ENCODE measurements at places on chromosomes 12 and 14. TPM values are rescaled to one million over a fixed set of nuclear protein-coding genes. Genes with fewer than 3 reads are reported as not detected.

DNA sequence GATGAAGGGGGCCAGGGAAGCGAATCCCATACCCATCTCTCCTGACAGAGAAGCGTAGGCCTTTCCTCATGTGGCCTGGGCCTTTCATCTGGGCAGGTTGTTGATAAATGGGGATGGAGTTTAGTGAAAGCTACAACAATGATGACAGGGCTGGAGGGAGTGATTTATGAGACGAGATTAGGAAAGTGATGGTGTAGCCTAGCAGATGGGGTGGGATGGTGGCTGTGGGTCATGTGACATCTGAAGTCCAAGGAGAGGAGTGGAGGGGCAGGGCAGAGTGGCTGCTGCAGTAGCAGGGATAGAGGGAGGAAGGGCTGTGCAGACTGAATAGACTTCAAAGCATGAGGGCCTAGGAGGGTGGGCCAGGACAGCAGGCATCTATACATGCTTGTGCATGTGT, 85.5 kb downstream of the ADCK1 start:
- no peak for DNase-seq

DNA sequence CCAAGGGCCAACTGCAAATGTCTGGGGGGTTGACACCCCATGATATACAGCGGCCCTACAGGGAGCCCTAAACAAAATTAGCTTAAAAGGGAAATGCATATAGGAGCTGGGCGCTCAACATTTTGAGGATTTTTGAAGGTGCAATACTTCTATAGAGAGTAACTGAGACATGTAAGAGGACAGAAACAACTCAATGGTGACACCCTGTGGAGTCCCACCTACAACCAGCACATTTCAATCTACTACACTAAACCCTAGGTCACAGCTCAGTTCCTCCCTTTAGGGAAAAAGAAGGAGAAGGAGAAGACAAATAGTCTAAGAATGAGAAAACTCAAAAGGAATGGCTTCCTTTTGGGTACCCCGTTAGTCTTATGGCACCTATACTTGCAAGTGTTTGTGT, 1010.5 kb upstream of the NOVA1 start:
- DNase-seq = no peak

- DNase-seq = no peak
Measured at GRCh38 chr12:103250487-103250886, 245.3 kb downstream of the C12orf42 start.

DNA sequence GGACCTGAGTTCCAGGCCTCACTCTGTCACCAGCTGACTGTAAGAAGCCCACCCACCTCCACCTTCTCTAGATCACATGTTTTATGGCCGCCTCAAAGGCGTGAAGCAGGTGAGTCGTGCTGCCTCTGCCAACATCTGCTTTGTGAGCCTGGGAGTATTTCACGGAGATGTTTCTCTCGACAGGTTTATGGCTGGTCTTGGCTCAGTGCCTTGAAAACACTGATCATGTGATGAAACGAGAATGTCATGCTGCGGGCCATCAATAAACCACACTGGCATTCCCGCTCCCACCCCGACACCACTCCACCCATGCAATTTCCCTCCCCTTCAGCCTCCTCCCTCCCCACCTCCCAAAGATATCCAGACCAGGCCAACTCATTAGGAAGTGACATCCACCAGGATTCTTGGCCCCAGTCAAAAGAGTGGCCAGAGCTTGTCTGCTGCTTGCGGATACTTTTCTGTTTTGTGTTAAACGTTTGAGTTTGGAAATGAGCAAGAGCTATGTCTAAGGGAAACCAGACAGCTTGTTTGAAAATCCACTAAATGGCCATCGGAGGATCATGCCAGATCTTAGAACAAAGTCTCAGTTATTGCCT, 53.8 kb upstream of the NTF3 start:
- no peak for DNase-seq

- DNase-seq = no peak
Measured at GRCh38 chr12:11729008-11729407, 79.5 kb downstream of the ETV6 start.

DNA sequence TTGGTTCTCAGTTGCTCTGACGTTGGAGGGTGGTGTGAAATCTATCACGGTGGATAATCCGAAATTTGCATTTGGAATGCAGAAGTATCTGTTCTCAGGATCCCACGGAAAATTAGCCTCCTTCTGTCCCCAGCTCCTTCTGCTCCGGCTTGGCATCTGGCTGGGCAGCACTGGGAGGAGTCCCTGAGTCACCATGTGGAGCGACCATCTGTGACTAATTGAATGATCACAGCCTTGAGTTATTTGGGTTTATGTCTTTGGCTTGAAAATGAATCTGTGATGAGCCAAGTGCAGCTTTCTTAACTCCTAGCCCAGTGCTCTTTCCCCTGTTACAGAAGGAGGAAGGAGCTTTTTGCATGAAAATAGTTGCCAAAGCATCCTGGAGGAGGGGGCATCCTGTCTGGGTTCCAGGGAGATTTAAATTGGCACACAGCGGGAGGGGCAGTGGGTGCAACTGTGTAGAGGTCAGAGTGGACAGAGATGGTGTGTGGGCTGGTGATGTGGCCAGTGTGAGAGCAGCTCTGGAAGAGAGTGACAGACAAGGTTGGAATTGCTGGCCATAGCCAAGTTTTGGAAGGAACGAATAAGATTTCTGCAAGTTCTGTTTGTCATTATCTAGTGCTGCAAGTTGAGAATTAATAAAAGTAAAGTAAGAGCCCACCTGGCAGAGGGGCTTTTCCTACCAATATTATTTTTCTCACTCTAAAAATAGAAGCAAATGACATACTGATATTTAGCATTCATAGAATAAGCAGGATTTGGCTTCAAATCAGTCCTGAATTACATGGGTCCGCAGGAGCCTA, 74.4 kb downstream of the SLC24A4 start:
- no peak for DNase-seq

- DNase-seq = no peak
Measured at GRCh38 chr12:82833481-82833880, 146.8 kb downstream of the TMTC2 start.

GRCh38 chr14:71078500-71078899, 171.2 kb downstream of the PCNX1 start:
- no peak for DNase-seq

GRCh38 chr14:62143245-62143644, 381.0 kb downstream of the SNAPC1 start:
- no peak for DNase-seq

DNA sequence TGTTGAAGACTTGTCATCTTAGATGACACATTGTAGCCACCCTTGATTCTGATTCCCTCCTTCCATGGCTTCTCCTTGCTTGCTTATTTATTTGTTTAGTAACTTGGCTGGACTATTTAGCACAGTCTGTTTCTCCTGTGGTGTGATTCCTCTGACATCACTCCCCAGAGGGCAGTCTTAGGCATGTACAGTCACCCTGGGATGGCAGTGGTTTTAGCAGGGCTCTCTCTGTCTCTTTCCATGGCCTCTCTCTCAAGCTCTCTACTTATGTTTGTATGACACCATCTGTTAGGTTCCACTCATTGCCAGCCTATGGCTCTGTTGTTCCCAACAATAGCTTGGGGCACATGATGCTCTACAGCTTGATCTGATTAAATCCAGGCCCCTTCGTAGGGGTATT, 158.3 kb downstream of the ADGRD1 start:
- no peak for DNase-seq

DNA sequence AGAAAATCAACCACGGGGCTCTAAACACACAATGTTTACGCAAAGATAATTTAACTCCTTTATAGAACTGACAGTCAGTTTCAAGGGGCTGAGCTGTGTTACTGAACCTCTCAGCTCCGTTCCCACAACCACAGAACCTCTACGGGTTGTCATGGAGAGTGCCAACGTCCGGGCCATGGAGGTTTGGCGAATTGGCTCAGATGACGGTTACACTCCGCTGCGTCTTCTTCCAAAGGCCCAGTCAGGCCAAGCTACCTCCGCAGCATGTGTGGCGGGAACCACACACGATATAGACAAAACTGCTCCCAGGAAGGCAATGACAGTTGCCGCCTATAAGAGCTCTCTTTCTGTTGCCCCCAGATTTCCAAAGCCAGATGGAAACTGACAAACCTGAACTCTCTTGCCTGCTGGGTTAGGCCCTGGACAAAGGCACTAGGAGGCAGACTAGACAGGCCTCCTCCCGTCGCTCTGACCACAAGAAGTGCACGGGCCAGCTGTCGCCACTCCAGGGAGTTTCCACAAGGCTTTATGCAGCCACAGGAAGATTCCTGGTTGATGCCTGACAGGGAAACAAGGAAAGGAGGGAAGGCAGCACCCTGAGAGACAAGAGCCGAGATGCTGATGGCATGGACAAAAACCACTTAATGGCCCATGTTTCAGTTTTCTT, 30.3 kb downstream of the CCDC88C start:
- no peak for DNase-seq

- no peak for DNase-seq
Measured at GRCh38 chr14:84976805-84977204, 553.1 kb upstream of the FLRT2 start.

DNA sequence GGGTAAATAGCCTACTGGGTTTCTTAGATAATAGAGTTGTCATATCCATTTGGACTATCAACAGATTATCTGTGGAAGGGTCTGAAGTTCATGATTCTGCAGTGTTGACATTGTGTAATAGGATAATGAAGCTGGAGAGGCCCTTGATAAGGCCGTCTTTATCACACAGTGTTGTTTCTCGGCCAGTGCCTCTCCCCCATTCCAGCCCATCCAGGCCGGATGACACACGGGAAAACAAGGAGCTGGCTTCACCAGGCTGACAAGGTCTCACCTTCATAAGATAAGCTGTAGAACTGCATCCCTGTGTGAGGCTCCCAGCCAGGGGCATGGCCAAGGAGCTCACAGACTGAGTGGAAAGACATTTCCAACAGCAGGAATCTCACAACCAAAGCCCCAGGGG, 8.7 kb upstream of the EML1 start:
- DNase-seq = no peak

GYS2 gene
- 0.05 TPM for polyA plus RNA-seq

IL26 gene
- not detected for polyA plus RNA-seq

NOP9 gene
- polyA plus RNA-seq = 12.1 TPM

BCAT1 gene
- 2.7 TPM for polyA plus RNA-seq

GLIPR1 gene
- 12.4 TPM for polyA plus RNA-seq

LBHD2 gene
- polyA plus RNA-seq = not detected
